SW 1271 (cell line): ENCODE measurements at places on chromosomes 2 and 18.

DNA sequence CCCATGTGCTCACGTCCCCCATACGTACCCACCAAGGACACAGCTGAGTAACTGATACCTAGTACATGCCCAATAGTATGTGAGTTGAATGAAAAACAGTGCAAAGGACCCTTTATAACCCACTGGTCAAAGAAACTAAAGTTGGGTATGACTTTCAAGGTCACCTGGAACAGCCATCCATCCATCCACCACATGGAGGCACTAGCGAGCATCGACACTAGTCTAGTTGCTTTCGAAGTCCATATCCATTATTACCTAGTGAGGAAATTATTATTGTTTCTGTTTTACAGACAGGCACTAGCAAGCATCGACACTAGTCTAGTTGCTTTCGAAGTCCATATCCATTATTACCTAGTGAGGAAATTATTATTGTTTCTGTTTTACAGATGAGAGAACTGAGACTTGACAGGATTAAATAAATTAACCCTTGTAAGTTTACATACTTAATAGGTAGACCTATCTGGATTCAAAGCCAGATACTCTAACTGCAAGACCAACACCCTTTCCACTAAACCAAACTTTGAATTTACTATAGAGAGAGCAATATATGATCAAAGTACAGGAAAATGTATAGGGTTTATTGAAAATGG is 233.7 kb downstream of the METTL4 start:
- DNase-seq = no peak

DNA sequence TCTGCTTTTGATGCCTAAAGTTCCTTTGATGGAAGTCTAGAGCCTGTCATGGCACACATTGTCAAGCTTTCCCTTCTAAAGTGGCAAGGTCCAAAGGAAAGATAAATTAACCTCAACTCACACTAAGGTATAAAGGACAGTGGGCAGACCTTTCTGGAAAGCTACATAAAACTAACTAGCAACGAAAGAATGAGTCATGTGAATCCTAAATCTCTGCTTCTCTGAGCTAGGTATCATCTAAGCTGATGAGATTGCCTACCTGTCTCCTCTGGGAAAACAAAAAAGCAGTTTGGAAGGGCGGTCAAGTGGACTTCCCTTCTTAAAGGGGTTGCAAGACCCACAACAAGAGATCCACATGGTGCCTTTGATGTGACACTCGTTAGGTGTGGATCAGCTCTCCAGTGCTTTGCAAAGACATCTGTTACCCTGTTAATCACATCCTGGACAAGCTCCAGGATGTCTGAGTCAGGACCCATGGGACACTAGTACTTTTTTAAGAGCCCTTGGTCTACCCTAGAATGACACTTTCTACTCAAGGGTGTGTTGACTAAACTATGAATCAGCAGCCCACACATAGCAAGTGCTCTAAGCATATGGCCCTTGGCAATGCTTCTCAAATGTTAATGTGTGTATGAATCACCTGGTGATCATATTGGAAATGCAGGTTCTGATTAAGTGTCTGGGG is 173.5 kb downstream of the ALK start:
- DNase-seq = peak; percentile 96

DNA sequence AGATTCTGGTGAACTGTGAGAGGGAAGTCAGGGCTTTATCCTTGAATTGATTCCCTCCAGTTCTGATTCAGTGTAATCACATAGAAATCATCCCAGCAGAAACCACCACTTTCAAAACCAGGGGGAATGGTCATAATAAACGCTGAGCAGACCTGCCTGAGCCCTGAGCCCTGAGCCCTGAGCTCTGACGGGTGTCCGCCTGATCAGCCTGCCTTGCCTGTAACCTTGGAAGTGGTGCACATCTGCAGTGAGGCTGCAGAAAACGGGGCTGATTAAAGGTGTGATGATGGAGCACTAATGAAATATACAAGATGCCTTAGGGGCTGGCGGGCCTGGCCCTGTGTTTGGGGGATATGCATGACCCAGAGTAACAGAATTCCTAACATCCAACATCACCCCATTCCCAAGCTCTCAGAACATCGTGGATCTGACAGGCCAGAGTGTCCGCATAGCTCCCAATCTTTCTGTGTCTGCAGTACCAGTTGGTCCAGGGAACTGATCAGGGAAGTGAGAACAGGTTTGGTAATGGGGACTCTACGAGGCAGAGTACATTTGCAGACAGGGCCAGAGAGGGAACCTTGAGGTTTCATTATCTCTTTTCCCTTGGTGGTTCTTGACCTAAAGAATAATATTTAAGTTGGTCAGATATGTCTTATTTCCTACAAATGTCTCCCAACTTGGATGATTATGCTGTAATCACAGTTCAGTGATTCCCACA is 37.8 kb downstream of the KCTD18 start:
- no peak for DNase-seq

- DNase-seq = no peak
These were observed 3.5 kb downstream of the POU3F3 start for GRCh38 chr2:104857262-104858005.

DNA sequence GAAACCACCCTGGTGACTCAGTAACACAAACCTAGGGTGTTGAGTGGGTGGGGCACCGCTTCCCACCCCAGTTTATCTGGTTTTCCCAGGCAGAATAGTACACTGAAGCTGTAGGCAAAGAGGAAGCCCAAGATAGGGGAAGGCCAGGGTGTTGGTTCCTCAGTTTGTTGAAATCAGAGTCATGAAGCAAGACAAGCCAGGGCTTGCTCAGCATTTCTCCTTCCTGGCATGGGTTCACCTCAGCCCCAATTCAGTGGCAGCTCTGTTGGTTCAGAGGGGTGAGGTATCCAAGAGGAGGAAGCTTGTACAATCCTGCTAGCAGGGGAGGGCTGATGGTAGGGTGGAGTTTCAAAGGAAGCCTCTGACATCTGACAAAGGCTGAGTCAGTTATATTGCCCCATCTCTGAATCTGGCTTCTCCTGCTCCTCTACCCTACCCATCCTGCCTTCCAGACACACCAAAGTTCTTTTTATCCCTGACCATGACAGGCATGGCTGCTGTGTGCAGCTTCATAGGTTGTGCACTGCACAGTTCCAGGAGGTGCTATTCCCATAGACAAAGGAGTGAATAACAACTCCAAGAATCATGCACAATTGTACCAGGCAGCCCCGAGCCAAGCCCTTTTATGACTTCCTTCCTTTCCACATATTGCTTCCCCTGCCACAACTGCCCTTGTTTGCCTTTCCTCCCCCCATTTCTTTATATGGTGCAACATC is 24.9 kb upstream of the RAB10 start:
- DNase-seq = no peak

DNA sequence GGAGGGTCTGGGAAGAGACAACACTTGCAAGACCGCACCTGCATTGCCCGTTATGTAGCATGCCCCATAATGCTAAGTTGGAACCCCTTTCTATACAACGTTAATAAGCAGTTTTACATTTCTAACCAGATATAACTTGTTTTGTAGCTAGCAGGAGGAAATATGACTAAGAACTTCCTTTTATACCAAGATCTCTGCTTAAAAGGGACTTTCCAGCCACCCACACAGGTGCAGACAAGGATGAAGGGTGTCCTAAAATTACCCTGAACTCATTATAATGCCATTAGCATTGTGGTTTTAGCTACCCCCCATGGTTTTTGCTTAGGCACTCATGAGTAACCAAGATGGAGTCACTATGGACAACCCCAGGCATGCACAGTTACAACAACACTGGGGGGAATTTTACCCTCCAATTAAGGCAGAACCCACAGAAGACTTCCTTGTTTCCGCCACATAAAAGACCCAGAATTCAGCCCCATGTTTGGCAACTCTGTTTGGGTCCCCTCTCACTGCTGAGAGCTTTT is 362.8 kb downstream of the CBLN2 start:
- no peak for DNase-seq

GRCh38 chr2:108370080-108370479 is 7.7 kb upstream of the SULT1C4 start:
- DNase-seq = no peak

- DNase-seq = no peak
These were observed 280.1 kb upstream of the STON1 start for GRCh38 chr2:48249631-48250473.
